ENCODE measurements at places on chromosomes 6 and 20.

DNA sequence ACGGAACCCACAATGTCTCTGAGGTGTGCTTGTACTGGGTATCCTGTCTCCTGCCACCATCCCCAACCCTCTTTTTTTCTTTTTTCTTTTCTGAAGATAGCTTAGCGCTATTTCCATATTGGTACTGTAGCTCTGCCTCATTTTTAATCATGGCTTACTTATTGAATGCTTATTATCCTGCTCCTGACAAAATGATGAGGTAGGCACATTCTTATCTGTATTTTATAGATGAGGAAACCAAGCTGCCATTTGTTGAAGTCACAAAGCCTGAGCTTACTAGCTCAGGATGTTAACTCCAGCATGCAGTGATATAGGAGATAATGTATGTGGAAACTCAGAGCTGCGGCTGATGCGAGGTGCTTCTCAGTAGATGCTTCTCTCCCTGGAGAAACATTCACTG lies 61.4 kb upstream of the GPR6 start:
- no peak for DNase-seq

- DNase-seq: no peak
Observed at GRCh38 chr6:42565823-42566613, 2.2 kb downstream of the UBR2 start.

DNA sequence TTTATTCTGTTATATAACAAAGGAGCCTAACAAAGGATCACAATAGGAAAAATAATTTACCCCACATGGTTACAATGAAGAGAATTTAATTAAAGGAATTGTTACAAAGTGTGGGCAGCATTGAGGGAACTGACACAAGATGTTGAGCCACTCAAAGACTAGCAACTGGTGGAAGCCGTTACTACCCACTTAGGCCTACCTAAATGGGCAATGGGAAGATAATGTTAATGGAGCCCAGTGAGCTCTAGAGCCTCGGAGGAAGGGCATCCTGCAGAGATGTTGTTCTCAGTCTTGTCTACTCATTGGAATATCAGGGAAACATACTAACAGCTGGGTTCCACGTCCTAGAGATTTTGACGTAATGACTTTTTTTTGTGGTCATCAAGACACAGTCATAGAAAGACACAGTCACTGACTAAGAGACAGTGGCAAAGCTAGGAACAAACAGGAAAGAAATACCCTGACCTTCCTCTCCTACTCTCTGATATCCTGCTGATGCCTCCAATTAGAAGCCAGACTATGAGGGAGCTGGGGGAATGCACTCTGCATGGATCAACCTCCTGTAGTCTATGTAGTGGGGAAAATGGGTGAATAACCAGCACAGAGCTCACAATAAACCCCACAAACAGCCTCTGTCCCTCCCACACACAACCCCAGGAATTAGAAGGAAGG lies 523.8 kb upstream of the FLRT3 start:
- DNase-seq: no peak

GRCh38 chr20:39164642-39165041 lies 202.5 kb downstream of the DHX35 start:
- no peak for DNase-seq

GRCh38 chr20:24694157-24694726 lies 224.8 kb downstream of the SYNDIG1 start:
- no peak for DNase-seq

GRCh38 chr6:25327432-25327831 lies 48.3 kb downstream of the CARMIL1 start:
- no peak for DNase-seq

- no peak for DNase-seq
Observed at GRCh38 chr20:8291873-8292272, 159.8 kb downstream of the PLCB1 start.

DNA sequence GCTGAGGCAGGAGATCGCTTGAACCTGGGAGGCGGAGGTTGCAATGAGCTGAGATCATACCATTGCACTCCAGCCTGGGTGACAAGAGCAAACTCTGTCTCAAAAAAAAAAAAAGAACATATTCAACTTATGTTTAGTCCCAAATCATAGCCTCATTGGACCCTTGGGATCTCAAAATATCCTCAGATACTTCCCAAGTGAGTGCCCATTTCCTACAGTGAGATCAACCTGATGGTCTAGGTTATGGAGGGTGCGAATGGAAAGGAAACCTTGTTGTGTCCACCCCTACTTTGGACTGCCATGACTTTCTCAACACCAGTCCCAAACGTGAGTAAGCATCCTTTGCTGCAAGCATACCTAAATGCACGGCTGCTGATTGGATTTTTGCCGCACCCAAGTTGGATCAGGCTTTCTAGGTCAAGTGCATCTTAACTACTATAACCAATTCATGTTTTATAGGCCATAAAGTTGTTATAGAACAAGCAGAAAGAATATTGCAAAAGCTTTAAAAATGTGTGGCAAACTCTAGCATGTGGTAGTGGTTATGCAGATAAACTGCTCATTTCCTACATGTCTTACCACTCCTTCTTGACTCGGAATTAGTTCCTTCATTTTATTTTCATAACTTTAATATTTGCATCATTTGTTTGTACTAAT lies 131.2 kb downstream of the PLEKHG1 start:
- no peak for DNase-seq

- DNase-seq: peak; percentile 100
Observed at GRCh38 chr6:116287689-116288282, 8.1 kb upstream of the TSPYL1 start.

DNA sequence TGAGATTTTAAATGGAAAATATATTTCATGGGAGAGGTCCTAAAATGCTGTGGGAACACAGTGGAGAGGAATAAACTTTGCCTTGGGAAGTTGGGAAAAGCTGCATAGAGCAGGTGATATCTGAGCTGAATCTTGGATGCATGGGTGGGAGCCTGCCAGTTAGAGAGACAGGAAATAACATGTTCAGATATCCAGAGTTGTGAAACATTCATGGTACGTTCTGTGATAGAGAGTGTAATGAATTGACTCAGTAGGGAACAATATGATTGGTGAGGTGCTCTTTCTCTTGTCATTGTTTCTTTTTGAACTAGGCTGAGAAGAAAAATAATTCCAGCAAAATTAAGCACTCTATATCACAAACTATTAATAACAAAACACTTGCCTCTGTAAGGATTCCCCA lies 72.8 kb downstream of the RPS12 start:
- no peak for DNase-seq

Measured in NCI-H2029 treated with DMSO at 0.1 percent for 48 hours (cell line).